ENCODE measurements at places on chromosomes 1 and 21.

GRCh38 chr1:154520333-154520732 is 18.1 kb upstream of the SHE start:
- DNase-seq = no peak

GRCh38 chr1:227777646-227778045 is 37.8 kb upstream of the PRSS38 start:
- DNase-seq = no peak

DNA sequence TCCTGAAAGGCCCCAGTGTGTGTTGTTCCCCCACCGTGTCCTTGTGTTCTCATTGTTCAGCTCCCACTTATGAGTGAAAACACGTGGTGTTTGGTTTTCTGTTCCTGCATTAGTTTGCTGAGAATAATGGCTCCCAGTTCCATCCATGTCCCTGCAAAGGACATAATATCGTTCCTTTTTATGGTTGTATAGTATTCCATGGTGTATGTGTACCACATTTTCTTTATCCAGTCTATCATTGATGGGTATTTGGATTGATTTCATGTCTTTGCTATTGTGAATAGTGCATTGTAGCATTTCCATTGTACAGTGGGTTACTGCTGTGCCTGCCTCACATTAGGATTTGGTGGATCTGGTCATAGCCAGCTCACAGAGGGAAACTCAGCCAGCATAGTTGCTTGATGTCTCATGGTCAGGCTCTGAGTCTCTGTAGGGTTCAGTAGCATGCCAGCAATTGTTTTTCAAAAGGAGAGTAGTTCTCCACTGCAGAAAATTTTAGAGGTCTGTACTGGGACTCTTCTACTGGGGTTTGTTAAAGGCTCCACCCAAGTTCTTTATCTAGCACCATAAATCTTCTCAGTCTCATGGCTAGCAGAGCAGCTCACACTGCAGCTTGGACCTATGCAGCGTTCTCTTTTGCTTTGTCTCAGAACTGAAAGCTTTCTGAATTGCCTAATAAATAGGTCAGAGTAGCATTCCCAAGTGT is 41.0 kb downstream of the RUNX3 start:
- no peak for DNase-seq

- DNase-seq = no peak
Measured at GRCh38 chr1:40059338-40059959, 18.9 kb downstream of the CAP1 start.

- DNase-seq = no peak
Measured at GRCh38 chr21:33470701-33471100, 9.1 kb downstream of the TMEM50B start.

DNA sequence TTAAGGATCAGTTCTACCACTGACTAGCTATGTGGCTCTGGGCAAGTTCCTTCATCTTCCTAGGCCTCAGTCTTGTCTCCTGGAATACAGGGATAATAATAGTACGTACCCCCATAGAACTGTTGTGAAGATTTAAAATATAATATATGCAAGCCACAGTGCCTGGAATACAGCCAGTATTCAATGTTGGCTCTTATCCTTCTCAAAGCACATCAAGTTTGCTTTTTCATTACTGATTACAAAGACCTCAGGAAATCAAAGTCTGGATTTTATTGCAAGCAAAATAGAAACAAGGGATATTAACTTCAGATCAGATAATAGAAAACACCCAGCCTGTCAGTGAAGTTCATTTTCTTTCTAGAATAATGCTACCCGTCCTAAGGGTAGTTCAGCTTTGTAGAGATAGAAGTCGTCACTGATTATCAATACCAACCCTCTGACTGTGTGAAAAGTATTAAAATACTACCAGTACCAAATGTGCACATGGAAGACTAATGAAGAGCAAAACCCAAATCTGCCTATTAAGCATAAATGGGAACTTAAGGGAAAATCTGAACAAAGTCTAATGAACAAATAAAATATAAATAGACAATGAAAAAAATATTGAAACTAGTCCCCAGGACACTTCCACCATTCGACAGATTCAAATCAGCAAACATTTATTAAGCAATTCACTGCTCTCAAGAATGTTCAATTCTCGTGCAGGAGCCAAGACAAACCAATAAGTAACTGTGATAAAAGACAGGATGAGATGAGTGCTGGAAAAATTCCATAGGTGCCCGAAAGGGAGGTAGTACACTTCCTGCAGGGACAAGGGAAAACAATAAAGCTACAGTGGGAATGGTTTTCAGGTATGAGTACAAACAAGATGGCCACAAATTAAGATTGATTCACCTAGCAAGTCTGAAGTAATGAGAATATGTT is 206.2 kb downstream of the SMYD3 start:
- DNase-seq = no peak

DNA sequence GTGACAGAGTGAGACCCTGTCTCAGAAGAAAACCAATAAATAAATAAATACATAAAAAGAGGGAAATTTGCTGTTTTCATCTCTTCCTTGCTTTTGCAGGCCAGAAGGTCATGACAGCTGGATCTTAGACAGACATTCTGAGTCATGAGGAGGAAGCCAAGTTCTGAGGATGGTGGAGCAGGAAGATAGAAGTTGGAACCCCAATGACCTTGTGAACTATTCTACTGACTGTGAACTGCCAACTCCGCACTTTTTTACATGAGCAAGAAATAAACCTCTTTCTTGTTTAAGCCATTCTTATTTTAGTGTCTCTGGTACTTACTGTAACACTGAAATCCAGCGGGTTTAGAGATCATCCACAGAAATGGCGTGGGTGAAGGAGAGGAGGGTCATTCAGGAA is 8.5 kb downstream of the CD84 start:
- DNase-seq = no peak

DNA sequence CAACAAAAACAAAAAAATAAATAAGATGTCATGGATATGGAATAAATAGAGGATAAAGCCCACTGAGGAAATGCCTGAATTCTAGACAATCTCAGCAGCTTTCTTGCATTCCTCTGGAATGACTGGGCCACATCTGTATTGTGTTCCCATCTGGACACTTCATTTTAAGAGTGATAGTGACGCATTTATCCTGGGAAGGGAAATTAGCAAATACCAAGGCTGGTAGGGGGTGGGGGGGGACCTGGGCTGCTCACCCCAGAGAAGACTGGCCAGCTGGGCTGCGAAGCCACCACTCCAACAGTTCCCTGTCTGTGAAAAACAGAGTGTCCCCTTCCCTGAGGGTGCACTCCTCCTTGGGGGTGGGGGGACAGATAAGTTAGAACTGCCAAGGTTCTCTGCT is 106.3 kb downstream of the HIVEP3 start:
- no peak for DNase-seq

- DNase-seq = no peak
Measured at GRCh38 chr1:24206083-24206464, 19.0 kb upstream of the IFNLR1 start.

- no peak for DNase-seq
Measured at GRCh38 chr1:19309123-19309813, 2.7 kb downstream of the AKR7A2 start.

DNA sequence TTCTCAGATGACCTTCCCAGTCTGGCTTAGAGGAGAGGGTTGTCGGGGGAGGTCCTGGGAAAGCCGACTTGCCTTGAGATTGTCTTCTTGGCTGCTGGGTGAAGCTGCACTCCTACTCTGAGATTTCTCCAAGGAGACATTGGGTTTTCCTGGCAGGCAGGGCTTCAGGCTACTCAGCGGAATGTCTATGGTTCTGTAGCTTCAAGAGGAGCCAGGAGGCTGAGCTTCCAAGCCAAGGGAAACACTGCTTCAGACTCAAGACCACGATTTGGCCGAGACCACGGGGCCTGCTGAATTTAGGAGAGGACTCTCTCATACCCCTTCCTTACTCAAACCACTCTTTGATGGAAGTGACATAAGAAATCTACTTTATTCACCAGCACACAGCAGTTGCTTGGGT is 67.8 kb downstream of the NTMT2 start:
- DNase-seq = no peak

- DNase-seq = no peak
Measured at GRCh38 chr1:180031664-180032063, 77.1 kb downstream of the CEP350 start.

GRCh38 chr1:156146020-156146768 is 7.2 kb upstream of the SEMA4A start:
- peak; percentile 89 for DNase-seq

GRCh38 chr21:16323596-16323995 is 593.8 kb downstream of the USP25 start:
- no peak for DNase-seq

DNA sequence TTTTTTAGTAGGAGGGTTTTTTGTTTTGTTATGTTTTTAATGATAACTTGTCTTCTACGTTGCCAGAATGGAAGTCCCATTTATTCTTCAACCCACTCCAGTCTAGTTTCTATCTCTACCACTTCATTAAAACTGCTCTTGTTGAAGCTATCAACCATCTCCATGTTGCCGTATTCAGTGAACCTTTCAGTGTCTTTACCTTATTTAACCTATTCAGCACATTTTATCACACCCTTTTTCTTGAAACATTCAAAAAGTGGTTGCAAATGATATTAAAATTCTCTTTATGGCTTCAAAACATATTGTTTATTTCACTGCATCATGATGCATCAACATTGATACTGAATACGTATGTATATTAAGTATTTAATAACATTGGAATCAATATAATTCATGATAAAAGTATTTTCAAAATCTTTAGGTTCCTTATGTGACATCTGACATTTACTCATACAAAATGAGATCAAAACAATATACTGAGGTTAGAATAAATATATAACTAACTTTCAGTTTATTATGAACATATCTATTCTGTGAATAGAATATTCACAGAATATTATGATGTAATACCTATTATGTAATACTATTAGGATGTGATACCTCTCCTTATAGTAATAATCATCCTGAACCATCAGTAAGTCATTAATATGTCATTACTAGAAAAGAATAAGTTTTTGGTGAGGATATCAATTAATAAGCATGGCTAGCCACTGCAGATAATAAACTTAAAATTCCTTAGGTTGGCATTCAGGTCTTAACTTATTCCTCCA is 52.0 kb upstream of the ADAR start:
- DNase-seq = no peak

DNA sequence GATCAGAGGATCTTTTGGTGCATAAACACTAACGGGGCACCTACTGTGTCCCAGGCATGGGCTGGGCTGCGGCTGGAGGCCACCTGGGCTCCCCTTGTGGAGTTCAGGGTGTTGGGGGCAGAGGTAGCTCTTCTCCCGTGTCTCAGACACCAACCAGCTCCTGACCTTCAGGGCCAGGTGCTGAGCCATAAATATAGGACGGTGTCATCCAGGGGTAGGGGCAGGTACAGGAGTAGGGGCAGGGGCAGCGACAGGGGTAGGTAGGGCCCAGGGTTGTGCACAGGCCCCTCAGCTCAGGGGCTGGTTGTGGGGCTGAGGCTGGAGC is 18.0 kb upstream of the LRRC3 start:
- DNase-seq = no peak

DNA sequence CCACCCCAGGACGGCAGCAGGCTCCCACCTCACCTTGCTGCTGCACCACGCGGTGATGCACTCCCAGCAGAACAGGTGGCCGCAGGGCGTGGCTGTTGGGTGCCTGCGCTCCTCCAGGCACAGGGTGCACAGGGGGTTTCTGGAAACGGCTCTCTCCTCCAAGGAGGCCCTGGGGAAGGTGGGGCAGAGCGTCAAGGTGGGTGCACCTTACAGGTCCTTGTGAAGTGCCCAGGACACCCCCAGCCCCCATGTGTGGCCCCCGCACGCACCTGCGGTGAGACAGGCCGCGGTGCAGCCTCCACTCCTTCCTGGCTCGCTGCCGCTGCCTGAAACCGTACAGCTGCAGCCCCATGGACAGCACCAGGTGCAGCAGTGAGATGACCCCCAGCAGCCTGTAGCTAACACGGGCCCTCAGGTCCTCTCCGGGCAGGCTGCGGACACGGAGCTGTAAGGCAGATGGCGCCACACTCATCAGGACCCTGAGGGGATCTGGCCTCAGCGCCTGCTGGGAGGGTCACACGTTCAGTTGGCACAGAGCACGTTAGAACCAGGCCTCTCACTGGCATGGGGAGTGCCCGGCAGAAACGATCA is 5.8 kb downstream of the PEX10 start:
- no peak for DNase-seq

DNA sequence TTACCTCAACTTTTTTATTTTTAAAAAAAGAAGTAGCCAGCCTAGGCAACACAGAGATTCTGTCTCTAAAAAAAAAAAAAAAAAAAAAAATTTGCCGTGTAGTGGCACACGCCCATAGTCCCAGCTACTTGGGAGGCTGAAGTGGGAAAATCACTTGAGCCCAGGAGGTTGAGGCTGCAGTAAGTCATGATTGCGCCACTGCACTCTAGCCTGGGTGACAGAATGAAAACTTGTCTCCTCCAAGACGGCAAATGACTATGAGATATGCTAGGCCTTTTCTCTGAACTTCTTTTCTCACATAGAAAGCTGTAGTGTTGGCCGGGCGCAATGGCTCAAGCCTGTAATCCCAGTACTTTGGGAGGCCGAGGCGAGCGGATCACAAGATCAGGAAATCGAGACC is 24.7 kb upstream of the PTCH2 start:
- DNase-seq = peak; percentile 94

GRCh38 chr1:172742599-172743500 is 83.9 kb downstream of the FASLG start:
- DNase-seq = no peak

GRCh38 chr1:15476927-15477326 is 1.0 kb downstream of the CELA2B start:
- no peak for DNase-seq

DNA sequence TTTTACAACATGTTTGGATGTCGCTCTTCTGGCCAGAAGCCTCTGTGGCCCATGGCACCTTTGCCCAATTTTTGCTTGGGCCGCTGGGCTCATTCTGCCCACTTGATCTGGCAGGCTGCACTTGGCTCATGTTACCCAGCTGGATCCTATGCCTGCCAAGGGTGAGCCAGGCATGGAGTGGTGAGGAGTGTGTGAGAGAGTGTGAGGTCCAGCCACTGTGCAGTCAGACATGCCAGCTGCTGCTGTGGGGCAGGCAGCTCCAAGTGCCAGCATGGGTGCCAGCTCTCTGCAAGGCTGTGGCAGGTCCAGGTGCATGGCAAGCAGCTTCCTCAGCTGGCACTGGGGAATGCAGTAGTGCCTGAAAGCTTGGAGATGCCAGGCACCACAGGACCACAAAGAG is 71.0 kb downstream of the EBNA1BP2 start:
- peak; percentile 57 for DNase-seq

DNA sequence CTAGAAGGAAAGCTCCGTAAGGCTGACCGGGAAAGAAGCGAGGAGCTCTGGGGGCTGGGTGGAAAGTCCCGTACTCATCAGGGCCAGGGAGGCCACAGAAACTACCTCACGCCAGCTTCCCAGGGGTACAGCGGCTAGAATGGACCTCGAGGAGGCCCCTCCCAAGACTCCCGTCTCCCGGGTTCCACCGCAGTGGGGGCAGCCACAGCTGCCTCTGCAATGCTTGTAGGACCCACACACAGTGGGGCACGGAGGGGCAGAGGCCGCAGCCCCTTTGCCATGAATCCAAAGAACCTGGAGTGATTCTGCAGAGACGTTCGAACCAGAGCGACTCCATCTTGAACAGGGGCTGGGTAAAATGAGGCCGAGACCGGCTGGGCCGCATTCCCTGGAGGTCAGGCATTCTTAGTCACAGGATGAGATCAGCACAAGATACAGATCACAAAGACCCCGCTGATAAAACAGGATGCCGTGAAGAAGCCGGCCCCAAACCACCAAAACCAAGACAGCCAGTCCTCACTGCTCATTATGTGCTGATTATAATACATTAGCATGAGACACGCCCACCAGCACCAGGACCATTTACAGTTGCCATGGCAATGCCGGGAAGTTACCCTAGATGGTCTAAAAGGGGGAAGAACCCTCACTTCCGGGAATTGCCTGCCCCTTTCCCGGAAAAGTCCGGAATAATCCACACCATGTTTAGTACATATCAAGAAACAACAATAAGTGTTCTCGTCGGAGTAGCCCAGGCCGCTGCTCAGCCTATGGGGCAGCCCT is 1.6 kb upstream of the ANKRD65 start:
- no peak for DNase-seq

GRCh38 chr1:21552715-21553114 is 43.5 kb downstream of the ALPL start:
- DNase-seq = no peak

All from DMS79 (cell line).